ENCODE measurements at places on chromosomes 11 and 22.

DNA sequence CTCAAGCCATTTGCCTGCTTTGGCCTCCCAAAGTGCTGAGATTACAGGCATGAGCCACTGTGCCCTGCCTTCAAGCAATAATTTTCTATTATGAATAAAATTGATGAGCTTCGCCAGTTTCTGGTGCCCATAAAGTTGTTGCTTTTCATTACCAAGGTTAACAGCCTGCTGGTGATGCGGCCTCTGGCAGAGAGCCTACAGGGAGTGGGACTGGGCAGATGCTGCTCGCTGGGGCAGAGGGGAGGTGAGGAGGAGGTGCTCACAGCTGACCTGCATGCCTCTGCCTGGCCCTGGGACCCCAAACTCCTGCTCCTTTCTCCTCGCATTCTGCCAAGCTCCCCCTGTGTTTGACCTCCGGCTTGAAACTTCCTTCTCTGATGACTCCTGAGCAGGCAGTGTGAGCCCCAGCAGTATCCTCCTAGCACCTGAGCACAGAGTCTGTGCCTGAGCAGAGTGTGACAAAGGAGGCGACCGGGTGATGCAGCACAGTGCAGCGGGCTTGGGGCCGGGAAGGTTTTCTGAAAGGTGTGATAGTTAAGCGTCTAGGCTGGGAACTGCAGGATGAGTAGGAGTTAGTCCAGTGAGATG, 56.1 kb upstream of the B3GAT1 start:
- DNase-seq, result no peak

- no peak for DNase-seq
Observed at GRCh38 chr11:46710821-46711269, 8.2 kb upstream of the F2 start.

DNA sequence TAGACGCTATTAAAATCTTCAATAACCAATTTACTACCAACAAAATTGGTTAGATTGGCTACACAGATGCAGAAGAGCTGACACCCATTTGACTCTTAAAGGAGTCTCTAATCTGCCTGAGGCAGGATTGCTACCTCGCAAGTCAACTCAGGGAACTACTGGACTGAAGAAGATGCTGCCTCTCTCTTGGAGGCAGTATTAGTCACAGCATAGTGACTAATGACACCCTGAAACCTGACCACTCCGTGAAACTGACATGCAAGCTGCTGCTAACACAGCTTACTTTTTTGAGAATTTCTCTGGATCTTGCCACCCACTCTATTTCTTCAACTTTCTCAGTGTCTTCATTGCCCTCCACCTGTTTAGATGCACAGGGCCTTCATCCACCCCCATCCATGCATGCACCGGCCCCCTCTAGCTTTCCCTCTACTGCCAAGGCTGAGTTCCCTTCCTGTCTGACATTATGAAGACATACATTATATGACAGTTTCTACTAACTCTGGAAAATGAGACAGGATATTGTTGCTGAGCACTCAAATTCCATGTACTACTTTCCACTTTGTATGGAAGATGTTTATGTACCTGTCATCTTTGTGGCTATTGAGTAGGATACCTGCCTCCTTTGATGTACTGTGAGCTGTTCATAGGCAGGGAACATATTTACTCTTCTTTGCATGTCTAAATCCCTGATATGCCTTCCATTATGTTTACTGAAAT, 183.2 kb downstream of the MSANTD4 start:
- DNase-seq, result no peak

- no peak for DNase-seq
Observed at GRCh38 chr11:93051186-93051585, 81.7 kb downstream of the MTNR1B start.

DNA sequence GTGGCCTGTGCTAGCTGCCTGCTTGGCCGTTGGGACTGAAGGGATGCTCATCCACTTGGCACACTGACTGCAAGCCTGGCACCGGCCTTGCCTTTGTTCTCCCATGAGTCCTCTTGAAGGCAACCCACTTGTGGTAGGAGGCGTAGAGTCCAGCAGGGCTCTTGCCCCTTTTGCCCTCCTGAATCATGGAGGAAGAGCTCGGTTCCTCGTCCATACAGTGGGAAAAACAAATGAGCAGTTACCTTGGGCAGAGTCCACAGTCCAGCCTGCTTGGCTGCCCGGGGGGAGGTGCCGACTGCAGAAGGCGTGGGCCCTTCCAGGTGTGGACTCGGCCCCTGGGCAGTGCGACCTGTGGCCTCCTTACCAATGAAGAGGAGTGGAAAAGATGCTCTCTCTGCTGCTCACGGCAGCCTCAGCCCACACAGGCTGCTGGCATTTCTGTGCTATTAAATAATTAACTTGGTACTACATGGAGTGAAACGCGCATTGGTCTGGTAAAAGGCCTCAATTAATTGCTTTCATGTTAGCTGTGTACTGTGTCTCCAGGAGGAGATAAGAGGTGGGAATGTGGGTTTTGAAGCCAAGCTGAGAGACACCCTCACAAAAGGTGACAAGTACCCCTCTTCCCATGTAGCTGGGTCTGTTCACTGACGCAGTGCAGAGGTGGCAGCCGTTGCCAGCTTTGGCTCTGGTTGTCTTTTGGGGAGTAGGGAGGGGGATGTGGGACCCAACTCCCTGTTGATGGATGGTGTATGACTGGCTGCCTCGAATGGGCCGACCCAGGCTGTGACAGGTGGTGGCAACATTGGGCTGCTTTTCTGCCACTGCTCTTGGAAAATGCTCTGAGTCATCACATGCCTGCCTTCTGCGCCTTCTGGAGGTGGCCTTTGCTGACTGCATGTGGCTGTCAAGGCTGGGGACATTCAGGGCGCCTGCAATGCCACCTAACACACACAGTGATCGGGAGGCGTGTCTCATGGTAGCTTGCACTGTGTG, 26.8 kb upstream of the B3GAT1 start:
- peak; percentile 80 for DNase-seq

DNA sequence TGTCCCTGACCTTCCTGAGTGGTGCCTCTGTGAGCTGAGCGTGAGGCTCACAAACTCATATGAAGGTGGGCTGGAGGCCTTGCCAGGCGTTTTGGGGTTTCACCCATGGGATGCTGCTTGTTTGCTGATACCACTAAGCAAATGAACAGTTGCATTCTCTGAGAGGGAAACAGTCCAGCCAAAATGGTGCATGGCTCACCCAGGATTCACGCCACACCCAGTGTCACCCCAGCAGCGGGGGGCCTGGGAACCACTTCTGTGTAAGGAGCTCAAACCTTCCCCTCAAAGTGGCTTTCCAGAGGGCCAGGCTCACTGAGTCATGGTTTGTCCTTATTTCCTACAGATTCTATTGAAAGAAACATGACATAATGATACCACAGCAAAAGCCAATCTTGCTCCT, 928.1 kb downstream of the TBC1D22A start:
- DNase-seq, result no peak

- DNase-seq, result no peak
Observed at GRCh38 chr11:76629116-76629852, 41.3 kb downstream of the LRRC32 start.

GRCh38 chr11:58011771-58012170, 11.9 kb upstream of the OR9Q1 start:
- no peak for DNase-seq

GRCh38 chr22:17366830-17367229, 2.4 kb upstream of the CECR2 start:
- DNase-seq, result no peak

DNA sequence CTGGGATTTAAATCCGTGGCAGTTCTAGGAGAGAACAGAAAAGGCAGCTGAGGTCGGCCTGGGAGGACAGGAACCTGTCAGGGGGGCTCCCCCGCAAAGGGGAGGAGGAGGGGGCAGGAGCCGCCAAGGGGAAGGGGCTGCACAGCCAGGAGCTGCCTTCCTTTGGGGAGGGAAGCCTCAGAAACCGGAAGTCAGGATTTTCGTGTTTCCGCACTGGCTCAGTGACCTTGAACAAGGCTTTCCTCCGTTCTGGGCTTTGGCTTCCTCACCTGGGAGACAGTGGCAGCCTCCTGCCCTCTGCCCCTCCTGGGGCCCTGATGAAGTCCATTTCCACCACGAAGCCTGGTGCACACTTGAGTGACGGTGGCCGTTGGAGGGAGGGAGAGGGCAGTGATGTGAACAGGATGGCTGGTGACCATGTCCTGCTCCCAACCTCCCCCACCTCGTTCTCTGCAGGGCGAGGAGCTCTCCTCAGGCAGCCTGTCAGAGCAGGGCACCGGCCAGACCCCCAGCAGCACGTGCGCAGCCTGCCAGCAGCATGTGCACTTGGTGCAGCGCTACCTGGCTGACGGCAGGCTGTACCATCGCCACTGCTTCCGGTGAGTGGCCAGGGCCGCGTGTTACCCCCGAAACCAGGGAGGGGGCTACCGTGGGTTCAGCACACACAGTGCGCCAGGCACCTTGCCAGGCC, 12.6 kb downstream of the MICALL1 start:
- DNase-seq, result no peak

DNA sequence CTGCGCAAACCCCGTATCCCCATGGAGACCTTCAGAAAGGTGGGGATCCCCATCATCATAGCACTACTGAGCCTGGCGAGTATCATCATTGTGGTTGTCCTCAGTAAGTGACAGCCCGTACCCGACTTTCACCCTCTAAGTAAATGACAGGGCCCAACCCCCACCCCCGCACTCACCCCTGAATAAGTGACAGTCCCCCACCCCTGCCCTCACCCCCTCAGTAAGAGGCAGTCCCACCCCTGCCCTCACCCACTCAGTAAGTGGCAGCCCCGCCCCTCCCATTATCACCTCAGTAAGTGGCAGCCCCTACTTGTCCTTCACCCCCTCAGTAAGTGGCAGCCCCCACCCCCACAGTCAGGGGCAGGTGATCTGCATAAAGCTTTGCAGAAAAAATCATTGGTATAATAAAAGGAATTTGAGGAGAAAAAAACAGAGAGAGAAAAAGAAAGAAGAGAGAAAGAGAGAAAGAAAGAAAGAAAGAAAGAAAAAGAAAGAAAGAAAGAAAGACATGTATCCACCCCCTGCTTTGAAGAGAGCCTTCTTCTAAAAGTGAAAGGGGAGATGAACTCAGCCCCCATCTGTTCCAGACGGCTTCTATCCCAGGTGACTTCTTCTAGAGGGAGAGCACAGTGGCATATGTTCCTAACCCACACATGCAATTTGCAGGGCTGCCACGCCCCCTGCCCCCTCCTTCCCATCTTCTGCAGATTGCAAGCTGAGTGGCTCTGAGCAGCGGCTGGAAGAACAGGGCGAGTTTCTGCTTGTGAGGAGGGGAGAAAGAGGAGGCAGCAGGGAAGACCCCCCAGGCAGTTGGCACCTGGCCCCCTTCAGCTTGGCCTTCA, 12.5 kb upstream of the SMIM35 start:
- no peak for DNase-seq

DNA sequence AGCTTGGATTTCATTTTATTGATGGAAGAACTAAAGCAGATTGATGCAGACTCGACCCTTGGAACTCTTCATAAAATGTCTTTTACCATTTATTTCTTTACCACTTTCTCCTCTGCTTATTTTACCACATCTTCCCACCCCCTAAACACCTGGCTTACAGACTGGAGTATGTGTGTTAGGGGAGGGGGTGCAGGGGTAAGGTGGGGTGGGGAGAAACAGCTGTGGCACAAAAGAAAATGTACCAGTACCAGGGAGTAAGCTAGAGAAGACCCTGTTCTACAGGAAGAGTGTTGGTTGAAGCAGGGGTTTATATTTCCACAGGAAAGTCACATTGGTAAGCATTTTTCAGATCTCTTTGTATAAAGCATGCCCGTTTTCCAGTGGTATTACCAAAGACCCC, 312.7 kb upstream of the MTNR1B start:
- no peak for DNase-seq

DNA sequence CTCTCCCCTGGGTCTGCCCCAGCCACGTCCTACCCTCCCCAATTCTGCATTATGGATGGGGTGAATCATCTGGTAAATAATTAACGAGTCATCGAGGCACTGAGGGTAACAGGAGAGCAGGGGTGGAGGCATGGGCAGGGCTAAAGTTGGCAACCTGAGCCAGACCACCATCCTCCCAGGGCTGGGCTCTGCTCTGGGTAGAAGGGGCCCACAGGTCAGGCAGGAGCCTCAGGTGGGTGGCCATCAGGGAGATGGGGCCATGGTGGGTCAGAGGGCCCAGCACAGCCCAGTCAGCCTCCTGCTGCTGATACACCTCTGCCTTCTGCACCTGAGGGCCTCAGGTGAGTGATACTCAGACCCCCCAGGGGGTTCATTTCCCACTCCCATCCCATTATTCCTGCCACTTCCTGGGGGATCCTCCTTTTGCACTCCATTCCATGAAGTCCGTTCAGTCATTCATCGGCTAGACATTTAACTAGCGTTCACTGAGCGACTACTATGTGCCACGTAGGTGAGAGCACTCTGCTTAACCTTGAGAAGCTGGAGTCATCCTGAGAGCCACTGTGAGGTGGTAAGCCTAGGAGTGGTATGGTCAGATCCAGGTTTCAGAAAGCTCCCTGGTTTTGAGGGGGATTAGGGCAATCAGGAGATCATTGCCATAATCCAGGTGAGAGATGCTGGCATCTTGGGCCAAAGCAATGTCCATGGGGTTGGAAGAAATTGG, at the start of gene VSIG10L2:
Gene VSIG10L2 (plus strand): TSS at position 248 of the 724 bp plus-strand sequence. CDS start 12 bp downstream, at position 260.
- DNase-seq, result no peak

- no peak for DNase-seq
Observed at GRCh38 chr11:92657226-92657625, 312.2 kb upstream of the MTNR1B start.

DNA sequence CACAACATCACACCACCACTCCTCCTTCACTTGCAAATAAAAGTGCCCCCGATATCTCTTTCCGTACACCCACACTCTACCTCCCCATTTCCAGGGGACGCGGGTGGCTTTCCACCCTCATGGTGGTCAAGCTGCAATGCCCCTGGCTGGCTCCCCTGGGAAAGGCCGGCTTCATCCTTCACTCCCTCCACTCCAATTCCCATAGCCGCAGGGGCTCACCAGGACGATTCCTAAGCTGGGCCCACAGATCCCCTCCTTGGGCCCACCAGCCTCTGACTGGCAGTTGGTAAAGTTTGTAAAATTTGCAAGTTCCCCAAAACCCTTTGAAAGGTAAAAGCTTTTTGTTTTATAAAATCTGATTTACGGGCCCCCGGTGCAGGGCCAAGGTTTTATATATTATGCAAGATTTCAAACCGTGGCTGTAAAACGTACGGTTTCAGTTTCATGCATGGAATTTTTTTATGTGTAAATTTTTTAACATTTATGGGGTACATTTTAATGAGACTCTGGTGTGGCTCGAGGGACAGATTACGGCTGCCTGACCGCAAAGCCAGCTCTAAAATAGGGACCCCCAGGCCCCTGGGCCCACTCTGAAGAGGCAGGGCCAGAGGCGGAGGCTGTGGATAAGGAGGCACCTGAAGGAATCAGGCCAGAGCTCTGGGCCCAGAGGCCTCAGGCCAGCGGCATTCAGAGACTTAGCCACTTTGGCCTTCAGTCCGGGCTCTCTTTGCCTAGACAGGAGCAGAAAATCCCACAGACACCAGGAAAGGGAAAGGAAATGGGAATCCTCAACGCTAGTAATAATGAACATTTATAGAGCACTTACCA, 106.5 kb downstream of the FEZ1 start:
- DNase-seq, result no peak

All from T47D (cell line).